AG04450 (cell line): ENCODE measurements at places on chromosomes 6 and 20.
A peak's percentile ranks its signal among the peaks of the same experiment; 100 is the strongest.

DNA sequence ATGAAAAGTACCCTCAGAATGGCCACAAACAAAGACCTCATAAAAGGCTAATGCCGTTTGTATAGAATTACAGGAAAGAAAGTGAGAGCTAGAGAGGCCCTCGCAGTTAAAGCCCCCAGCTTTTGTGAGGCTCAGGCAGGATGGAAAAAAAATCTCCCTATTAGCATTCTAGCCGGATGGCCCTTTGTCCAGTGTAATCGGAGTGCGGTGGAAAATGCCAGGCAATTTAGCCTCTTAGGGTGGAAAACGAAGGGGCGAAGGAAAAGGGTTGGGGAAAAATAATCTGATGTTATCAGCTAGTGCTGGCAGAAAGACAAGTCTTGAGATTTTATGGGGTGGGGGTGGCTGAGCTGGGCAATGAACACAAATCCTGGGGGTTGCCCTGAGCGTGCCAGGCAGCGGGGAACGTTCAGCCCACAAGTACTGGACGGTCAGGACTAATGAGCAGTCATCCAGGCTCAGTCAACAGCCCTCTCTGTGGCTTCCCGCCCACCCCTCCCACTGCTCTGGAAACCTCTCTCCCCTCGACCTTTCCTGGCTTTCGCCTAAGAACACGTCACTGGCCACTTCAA is 92.4 kb downstream of the PSMG4 start:
- no peak for DNase-seq

DNA sequence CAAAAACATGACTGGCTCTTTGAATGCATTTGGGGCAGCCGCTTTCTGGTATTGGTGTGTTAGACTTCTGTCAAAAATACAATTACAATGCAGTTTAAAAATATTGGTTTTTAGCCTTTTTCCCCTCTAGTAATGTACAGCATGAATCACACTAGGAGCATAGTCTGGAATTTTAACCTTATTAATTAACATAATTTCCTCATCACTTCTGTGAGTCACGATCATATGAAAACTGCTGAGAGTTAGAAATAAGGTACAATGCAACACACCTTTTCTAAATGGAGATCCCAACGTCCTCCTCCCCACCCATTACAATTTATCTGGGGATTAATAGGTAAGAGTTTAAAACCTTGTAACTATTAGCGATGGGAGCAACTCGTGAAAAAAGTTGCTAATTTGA is 297.1 kb upstream of the RIMS1 start:
- no peak for DNase-seq

GRCh38 chr6:32244270-32244669 is 20.4 kb upstream of the NOTCH4 start:
- DNase-seq: no peak

DNA sequence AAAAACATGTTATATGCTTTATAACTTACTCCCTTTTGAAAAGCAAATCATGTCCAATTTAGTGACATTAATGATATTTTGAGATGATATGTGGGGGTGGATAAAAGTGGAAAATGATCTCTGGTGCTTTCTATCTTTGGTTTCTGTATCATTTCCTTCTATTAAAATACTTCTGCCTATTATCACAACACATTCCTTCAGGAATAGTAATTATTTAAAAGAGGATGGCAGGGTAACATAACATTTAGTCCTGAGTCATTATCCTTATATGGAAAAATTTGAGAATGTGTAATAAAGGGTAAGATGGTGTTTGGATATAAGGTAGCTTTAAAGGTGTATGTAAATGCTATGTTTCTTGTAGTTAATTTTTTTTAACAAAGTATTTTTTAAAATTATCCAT is 657.7 kb downstream of the PHF3 start:
- no peak for DNase-seq

GRCh38 chr6:53517021-53517420 is 27.9 kb downstream of the GCLC start:
- no peak for DNase-seq

DNA sequence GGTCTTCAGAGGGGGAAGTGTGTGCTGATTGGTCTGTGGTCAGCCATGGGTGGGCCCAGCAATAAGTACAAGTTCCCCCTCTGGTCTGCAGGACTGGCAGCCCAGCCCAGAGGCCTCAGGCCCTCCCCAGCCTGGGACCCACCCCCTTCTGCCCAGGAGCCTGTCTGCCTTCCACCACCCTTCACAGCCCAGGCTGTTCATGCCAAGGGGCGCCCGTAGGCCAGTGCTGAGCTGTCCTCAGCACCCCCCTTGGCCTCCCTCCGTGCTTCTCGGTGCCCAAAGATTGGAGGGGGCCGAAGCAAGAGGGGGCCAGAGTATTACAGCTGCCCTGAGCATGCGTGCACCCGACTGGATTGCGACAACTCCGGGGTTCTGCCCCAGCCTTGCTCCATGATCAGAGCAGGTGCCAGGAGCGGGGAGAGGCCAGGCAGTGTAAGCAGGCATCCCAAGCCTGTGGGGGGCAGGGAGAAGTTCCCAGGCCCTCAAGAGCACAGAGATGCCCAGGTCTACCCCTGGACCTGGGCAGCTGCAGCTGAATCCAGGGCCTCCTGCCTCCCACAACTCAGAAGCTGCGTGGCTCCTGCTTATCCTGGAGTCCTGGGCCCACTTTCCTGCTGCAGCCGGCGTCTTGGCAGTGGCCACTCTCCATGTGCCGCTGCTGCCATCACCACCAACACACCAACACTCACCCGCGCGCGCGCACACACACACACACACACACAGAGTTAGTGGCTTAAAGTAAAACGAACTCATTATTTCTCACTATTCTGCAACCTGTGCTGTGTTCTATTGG is 33.3 kb downstream of the CST9L start:
- DNase-seq: no peak

DNA sequence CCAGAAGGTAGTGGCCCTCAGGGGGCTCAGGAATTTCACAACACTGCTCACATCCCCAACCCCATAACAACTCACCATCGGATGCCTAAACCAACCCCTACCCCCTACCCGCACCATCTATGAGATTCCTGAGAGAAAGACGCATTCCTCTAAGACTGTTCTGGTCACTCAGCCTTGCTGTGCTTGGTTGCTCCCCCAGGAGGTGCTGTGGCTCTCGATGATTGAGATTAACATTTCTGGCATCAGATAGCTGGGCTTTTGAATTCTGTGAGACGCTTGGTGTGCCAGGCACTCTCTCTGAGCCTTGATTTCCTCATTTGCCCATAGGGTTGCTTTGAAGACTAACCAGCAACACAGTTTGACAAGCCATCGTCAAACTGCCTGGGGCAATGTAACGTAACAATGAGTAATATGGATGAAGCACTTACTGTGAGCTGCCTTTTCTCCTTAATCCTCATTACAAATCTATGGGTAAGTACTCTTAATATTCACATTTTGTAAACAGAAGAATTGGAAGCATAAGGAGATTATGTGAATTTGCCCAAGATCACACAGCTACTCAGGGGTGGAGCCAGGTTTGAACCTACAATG is 978 bp downstream of the WFDC6 start:
- DNase-seq: no peak

- no peak for DNase-seq
Observed at GRCh38 chr6:148689168-148689567, 57.7 kb upstream of the UST start.

DNA sequence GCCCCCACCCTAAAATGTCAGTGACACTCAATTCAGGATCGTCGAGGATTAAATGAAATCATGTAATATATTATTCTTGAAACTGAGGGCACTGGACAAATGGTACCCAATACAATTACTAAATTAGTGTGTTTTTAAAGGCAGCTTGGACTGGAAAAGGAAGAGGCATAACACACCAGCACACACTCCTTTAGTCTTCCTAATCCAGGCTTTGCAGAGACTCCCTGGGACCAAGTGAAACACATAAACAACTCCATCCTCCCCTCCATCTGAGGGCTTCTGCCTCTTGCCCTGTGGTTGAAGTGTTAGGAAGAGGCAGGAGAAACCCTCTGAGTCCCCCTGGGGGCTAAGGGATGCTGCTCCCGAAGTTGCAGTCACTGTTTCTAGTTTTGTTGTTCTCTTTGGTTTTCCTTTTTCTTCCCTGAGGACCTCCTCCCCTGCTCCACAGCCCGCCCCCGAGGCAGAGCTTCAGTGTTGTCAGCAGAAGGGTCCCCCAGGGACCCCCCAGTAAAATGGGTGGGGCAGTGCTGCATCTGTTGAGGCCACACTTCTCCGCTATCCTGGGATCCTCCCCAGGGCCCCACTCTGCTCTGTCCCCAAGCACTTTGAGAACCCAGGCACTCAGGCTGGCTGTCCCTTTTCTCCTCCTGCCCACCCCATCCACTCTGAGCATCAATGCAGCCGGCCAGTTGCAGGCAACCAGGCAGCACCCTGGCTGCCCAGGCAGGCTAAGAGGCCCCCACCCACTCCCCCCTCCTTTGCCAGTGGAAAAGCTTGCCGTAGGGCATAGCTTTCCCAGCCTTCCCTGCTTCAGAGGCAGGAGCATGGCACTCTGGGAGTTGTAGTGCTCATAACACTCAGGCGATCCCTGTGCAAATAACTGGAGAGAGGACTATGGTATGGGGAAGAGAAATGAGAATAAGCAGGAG is 5.9 kb downstream of the TMEM63B start:
- no peak for DNase-seq

DNA sequence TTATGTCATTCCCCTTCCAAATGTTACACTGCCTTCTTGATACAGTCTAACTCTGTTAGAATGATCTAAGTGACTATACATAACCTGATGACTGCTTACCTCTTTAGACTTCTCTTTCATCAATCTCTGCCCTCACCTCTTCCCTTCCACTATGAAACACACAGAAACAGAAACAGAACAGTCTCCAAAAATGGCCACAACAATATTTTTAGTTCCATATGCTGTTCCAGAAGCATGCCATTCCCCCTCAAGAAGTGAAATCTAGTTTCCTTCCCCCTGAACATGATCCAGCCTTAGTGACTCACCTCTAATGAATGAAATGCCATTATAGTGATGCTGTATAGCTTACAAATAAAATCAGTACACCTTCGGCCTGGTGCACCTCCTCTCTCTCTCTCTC is 229.3 kb upstream of the TENT5A start:
- peak; percentile 37 for DNase-seq

GRCh38 chr6:99467509-99468106 is 42.5 kb upstream of the PNISR start:
- DNase-seq: no peak

DNA sequence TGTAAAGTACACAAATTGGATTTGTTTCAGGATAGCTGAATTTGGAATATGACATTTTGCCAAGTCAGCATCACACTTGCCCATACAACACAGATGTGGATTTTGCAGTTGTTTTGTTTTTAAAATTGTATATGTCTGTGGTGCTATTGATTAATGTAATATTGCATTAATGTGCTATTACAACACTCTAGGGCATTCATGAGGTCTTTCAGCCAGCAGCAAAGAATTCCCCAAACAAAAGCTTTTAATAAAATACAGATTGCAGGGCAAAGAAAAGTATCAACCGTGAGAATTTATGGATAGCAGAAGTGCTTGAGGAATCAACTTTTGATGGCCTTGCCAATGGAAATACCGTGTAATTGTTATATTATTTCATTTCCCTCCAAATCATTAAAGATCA is 144.9 kb downstream of the AIG1 start:
- DNase-seq: no peak

GRCh38 chr6:70270287-70271005 is 32.4 kb downstream of the COL9A1 start:
- DNase-seq: no peak

- no peak for DNase-seq
Observed at GRCh38 chr6:90480666-90481065, 106.2 kb downstream of the MAP3K7 start.

GRCh38 chr6:422433-423054 is 31.0 kb downstream of the IRF4 start:
- DNase-seq: peak; percentile 89

GRCh38 chr6:47495954-47496545 is 18.5 kb downstream of the CD2AP start:
- DNase-seq: no peak

- DNase-seq: peak; percentile 2
Observed at GRCh38 chr6:112113431-112113830, 26.0 kb downstream of the FAM229B start.

GRCh38 chr6:153435787-153436186 is 304.7 kb upstream of the RGS17 start:
- DNase-seq: no peak

DNA sequence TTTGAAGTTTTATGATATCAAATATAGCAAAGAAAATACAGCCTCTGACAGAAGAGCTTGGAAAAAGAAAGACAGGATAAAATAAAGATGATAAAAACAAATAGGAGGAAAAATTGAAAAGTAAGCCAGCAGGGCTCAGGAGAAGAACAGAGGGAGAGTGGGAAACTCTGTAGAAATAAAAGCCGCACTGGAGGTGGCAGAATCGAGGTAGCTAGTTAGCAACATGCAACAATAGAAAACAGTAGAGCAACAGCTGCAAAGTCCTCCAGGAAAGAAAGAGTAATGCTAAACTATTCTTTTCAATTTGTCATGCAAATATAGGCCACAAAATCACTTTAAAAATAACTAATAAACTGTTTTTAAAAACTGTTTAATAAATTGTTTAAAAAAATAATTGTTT is 28.8 kb downstream of the HBS1L start:
- no peak for DNase-seq

- DNase-seq: no peak
Observed at GRCh38 chr20:1876975-1877608, 18.1 kb upstream of the SIRPA start.

DNA sequence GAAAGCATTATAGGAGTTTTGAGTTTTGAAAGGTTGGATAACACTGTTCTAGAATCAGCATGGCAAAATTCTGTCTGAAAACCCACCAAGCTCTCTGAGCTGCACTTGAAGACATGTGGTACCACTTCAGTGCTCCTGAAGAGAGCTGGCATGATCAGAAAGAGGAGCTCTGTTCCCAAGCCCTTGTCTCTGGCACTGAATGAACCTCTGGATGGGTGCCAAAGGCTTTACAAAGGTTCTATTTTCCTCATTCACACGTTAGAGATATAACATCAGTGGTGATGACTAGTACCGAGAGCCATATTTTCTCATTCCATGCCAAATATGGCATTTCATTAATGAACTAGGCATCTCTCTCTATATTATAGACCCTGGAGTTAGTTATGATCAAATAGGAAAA is 301.8 kb upstream of the ID4 start:
- no peak for DNase-seq

GRCh38 chr20:60255415-60255814 is 297.2 kb downstream of the CDH26 start:
- DNase-seq: no peak

GRCh38 chr20:63086421-63087235 is 79.9 kb upstream of the BHLHE23 start:
- DNase-seq: no peak

- no peak for DNase-seq
Observed at GRCh38 chr20:16861708-16862107, 113.5 kb downstream of the OTOR start.

DNA sequence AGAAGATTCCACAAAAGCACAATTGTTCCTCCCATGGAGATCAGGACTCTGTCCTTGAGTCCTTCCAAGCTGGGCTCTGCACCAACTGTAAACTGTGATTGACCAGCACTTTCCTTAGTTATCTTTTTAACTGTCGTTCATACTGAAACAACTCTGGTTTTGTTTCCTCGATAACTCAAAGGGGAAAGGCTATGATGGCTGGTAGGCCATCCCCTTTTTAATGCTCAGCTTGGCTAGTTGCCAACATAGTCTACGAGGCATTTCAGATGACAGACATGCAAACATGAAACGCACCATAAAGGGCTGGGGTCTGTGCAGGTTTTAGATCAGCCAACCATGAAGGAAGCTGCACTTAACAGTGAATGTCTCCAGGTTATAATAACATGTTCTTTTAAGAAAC is 497.1 kb upstream of the ARID1B start:
- DNase-seq: no peak

- no peak for DNase-seq
Observed at GRCh38 chr6:52253494-52253893, 9.2 kb upstream of the IL17F start.
